ENCODE measurements at places on chromosomes 12 and 14.

GRCh38 chr14:68217791-68218340 lies 398.3 kb downstream of the RAD51B start:
- DNase-seq = no peak

- DNase-seq = no peak
Observed at GRCh38 chr12:132545955-132546354, 56.0 kb downstream of the FBRSL1 start.

- no peak for DNase-seq
Observed at GRCh38 chr12:29902043-29902442, 118.3 kb upstream of the TMTC1 start.

DNA sequence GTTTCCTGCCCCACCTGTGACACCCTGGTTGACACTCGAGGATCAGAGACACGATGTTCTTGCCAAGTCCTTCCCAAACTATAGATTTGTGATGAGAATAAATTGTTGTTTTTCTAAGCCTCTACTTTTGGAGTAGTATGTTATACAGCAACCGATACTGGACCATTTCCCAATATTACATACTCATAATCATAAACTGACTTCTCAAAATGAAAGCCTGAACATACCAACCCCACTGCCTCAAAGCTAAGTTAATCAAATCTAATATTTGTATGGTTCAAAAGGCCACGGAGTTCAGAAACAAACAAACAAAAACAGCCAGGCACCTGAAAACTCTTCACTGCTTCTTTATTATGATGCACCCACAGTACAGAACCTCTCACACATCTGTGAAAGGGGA lies 52.3 kb upstream of the GPHB5 start:
- DNase-seq = no peak

Data from NCI-H1417 treated with DMSO at 0.1 percent for 48 hours (cell line).